GM12865 (cell line): ENCODE measurements at places on chromosomes 5 and 9.
A peak's percentile ranks its signal among the peaks of the same experiment; 100 is the strongest.

GRCh38 chr5:161548487-161549094 is 2.1 kb upstream of the GABRB2 start:
- peak; percentile 1 for DNase-seq

- no peak for DNase-seq
These were observed 63.8 kb upstream of the PPARGC1B start for GRCh38 chr5:149666212-149666852.

DNA sequence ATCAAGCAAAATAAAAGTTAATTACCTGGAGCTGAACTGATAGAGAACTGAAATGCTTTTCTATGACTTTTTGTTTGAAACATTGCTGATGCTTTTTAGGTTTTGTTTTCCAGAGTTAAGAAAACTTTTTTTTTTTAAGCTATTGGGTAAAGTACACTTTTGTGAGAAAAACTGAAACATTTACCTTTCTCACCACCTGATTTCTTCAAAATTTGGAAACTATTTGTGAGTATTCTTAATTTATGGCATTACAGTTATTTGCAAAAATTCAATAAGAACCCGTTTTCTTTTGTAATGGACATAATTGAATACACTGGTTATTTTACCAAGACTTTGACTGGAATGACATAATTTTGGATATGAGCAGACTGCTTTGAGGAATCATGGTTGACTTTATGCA is 6.6 kb downstream of the C9orf153 start:
- no peak for DNase-seq

DNA sequence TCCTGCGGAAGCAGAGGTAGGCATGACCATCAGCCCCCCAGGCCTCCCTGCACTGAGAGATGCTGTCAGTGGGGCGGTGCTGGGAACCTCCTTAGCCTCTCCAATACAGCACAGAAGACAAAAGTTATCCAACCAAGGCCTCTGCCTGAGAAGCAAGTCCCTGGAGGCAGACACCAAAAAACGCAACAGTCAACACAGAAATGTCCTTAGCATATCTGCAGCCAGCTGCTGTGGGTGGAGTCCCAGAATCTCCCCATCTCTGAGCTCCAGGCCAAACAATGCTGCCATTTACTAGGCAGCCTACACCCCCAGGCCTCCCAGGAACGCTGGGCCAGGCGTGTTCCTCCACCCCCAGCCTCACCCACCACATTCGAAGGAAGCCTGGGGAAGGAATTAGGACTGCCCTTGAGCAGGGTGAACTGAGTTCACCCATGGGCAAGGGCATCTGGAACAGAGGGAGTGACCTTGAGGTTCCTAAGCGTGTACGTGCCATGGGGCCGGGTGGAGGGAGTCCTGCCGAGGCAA is 43.7 kb downstream of the STK10 start:
- DNase-seq = peak; percentile 29

GRCh38 chr5:117230375-117230774 is 655.8 kb upstream of the SEMA6A start:
- peak; percentile 9 for DNase-seq

DNA sequence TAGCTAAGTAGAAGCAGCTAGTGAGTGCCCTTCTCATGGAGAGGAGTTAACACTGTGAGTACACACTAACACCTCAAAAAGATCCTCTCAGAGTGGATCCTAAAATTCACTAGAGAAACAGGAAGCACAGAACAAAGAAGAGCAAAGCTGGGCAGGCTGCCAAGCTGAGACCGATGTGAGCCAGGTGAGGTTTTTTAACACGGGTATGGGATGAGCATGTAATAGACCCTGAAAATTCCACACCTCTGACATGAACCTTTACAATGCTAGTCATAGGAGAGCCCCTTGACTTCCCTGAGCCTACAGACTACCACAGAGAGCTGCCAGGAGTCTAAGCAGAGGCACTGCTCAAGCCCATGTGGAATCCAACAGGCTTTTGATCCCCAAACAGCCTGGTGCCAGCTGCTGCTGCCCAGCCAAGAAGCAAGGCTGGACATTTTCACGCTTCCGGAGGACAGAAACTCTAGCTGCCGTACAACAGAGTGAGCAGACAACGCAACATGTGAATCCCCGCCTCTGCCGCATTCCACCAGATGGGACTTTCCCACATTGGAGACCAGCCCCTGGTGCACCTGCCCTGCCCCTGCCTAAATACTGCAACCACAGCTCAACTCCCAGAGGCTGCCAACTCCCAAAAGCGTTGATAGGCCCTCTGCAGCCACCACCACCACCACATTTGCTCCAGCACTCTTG is 280.8 kb downstream of the CDH10 start:
- no peak for DNase-seq

- no peak for DNase-seq
These were observed 74.7 kb upstream of the SPIN1 start for GRCh38 chr9:88313364-88314220.

GRCh38 chr5:10173716-10174115 is 76.0 kb downstream of the ATPSCKMT start:
- DNase-seq = no peak

DNA sequence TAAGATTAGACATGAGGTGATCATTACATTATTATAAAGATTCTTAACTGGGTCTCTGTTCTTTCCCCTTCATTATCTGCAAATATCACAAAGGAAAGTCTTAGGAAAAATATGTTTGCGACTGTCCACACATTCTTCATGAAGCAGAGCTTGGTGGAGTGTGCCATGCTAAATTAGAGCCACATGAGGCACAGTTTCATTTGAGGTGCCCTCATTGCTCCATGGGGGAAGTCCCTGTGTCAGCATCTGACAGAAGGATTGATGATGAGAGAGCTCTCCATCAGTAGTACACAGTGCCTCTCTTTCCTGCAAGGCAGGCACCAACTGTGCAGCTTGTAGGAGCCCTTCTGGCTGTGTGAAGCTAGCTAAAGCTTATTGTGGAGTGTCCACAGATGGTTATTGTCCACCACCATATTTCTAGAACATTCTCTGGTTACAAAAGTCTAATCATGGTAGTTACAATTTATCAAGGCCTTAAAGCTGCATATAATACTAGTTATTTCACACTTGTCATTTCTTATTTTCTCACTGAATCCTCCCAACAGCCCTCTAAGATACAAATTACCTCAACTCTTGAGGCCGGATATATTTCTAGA is 63.9 kb downstream of the C9orf152 start:
- DNase-seq = peak; percentile 77

GRCh38 chr9:3359048-3359692 is 166.6 kb downstream of the RFX3 start:
- DNase-seq = no peak

DNA sequence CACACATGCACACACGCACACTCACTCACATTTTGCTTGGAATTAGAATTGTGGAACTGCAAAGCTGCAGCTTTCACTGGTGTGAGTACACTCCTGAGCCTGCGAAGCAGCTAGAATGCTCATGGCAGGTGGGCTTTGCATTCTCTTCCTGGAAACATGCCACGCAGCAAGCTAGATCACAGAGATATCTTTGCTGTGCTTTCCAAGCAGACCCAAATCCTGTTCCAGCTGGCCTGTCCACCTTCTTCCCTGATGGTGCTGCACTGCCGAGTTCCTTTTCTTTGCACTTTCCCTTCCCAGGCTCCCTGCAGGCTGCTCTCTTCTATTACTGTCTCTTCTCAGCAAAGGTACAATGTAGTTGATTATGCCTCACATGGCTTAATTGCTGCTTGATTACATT is 92.7 kb upstream of the CKMT2 start:
- DNase-seq = no peak

- peak; percentile 99 for DNase-seq
These were observed at the start of gene ATP6V1G1 for GRCh38 chr9:114587345-114588202. Gene ATP6V1G1 (plus strand): TSS chr9:114587769. CDS start chr9:114587839, 70 bp downstream.

DNA sequence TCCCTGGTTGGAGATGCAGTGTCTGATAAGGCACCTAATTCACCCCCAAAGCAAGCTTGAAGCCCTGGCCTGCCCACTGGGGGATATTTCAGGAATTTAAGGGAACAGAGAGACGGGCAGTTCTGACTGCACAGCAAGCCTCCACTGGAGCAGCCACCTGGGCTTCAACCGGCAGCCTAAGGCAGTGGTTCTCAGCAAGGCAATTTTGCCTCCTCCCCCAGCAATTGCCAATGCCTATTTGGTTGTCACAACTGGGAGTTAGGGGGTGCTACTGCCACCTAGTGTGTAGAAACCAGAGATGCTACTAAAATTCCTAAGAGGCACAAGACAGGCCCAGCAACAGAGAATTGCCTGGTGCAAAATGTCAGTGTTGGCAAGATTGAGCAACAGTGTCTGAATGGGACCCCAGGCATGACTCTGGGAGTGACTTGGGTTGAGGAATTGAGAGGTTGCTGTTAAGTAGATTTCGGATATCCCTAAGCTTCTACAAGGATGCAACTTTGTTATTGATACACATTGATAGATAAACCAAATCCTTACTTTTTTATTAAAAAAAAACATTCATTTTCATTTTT is 58.7 kb upstream of the CTSL start:
- DNase-seq = peak; percentile 41

- no peak for DNase-seq
These were observed 449.5 kb downstream of the HINT1 start for GRCh38 chr5:130715541-130715940.

DNA sequence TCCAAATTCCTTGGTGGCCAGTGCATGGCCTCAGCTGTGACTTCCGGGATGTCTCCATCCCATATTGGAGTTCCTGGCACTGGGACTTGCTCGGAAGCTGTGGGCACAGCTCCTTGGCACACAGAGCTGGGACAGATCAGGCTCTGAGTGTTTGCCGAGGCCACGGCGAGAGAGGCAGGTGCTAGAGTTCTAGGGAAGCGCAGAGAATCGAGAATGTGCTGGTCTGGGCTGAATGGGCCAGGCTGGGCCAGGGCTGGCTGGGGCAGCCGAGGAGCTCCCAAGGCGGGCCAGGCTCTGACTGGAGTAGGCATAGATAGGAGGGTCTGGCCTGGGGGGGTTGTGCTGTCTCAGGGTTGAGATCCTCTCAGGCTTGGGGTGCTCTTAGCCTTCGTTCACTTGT is 45.4 kb downstream of the HMCN2 start:
- no peak for DNase-seq

DNA sequence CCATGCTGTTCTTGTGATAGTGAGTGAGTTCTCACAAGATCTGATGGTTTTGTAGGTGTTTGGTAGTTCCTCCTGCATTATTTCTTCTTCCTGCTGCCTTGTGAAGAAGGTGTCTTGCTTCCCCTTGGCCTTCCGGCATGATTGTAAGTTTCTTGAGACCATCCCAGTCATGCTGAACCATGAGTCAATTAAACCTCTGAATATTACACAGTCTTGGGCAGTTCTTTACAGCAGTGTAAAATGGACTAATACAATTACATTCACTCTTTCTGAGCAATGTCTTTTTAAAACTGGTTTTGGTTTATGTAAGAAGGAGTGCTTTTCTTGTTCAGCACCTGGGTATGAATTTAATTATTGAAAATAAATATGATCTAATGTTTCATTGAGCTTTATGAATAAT is 50.7 kb upstream of the ARRDC3 start:
- DNase-seq = no peak

DNA sequence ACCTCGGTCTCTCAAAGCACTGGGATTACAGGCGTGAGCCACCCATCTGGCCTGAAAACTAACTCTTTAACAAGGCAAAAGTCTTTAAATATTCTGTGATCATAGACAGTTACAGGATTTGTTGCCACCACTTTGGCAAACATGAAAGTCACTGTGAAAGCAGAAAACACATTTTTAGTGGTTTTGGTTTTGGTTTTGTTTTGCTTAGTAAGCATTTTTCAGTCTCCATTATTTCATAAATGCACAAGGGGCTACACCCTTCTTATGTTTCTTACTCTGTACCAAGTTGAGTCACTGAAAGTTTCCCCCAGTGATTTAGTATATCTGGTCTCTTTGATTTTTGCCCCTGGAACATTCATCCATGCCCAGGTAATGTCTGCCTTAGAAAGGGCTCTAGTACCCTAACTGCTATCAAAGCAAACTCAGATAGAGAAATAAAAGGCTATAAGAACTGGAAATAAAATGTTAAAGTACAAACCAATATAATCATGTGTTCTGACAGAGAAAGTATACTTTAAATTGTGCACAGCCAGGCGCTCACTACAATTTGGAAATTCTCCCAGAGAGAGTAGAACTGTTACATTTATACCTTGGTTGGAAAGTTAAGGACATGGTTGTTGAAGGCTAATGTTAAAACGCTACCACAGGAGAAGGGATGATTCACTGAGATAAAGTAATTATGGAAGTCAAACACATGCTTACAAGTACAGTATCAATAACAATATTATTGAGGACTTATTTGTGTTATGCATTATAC is 1022.5 kb upstream of the DMAC1 start:
- DNase-seq = peak; percentile 8

DNA sequence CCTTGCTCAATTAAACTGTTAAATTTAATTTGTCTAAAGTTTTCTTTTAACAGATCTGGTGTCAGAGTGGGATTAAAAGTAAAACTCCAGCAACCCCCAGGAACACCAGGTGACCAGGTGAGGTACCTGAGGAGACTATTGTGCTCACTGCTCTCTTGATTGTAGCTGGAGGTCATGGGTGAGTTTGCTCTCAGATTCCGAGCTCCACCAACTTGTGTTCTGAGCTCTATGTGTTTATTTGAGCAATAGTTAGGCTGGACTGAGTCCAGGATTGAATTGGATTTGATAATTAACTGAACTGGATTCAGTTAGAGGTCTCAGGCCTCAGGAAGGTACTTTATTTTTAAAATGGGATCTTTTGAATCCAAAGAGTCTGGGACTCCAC is 17.9 kb upstream of the SCGB3A2 start:
- DNase-seq = no peak

- DNase-seq = peak; percentile 84
These were observed 1.4 kb downstream of the MZB1 start for GRCh38 chr5:139388198-139388821.

GRCh38 chr5:3303777-3304176 is 291.9 kb upstream of the IRX1 start:
- no peak for DNase-seq

DNA sequence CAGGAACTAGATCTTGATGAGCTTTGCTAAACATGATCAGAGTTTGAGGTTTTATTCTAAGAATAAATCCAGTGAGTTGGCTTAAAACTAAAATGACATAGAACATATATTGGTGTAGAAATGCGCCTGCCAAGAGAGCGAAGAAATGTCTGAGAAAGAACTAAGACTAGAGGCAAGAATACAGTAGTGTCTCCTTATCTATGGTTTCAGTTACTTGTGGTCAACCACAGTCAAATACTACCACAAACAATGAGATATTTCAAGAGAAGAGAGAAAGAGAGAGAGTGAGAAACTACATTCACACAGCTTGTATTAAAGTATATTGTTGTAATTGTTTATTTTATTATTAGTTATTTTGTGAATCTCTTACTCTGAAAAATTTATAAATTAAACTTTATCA is 254.4 kb upstream of the CDH10 start:
- no peak for DNase-seq

DNA sequence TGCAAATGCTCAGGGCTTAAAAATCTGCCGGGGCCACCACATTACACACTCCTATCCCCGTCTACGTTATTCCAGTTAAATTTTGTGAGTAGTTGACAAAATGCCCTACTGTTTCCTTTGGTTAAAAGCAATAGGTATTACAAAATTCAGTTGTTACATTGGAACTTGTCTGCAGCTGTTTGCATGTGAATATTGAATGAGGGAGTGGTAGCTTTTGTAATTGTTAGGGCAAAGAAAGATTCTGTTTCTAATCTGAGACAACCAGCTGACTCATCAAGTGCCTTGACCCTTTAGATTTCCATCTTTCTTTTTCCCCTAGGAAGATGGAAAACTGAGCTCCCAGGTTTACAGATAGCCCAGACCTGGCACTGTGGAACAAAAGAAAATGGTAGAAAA is 30.2 kb downstream of the MAML1 start:
- DNase-seq = no peak
